ENCODE measurements at places on chromosomes 11 and 22.

- DNase-seq = no peak
Measured at GRCh38 chr11:44376423-44376822, 66.5 kb upstream of the ALX4 start.

DNA sequence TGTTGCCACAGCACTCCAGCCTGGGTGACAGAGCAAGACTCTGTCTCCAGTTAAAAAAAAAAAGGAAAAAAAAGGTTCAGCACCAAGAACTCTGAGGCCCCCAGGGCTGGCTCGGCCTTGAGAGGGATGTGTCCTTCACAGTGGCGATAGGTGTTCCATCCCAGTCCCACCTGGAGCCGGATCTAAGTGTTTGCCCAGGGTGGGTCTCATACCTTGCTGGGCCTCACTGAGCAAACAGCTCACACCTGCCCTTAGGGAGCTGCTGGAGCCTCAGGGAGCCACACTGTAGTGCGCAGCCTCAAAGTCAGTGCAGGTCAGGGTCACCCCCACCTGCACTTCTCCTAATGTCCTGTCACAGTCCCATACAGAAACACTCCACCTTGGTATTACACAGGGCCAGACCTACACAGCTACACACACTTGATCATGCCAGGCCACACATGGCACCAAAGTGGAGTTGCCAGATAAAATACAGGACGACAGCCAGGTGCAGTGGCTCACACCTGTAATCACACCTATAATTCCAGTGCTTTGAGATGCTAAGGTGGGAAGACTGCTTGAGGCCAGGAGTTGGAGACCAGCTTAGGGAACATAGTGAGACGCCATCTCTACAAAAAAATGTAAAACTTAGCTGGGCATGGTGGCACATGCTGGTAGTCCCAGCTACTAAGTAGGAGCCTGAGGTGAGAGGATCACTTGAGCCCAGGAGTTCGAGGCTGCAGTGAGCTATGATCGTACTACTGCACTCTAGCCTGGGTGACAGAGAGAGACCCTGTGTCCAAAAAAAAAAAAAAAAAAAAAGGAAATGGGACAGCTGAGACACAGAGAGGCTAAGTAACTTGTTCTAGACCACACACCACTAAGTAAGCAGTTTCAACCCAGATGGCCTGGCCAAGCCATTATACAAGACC is 7.3 kb downstream of the STARD10 start:
- DNase-seq = peak; percentile 86

DNA sequence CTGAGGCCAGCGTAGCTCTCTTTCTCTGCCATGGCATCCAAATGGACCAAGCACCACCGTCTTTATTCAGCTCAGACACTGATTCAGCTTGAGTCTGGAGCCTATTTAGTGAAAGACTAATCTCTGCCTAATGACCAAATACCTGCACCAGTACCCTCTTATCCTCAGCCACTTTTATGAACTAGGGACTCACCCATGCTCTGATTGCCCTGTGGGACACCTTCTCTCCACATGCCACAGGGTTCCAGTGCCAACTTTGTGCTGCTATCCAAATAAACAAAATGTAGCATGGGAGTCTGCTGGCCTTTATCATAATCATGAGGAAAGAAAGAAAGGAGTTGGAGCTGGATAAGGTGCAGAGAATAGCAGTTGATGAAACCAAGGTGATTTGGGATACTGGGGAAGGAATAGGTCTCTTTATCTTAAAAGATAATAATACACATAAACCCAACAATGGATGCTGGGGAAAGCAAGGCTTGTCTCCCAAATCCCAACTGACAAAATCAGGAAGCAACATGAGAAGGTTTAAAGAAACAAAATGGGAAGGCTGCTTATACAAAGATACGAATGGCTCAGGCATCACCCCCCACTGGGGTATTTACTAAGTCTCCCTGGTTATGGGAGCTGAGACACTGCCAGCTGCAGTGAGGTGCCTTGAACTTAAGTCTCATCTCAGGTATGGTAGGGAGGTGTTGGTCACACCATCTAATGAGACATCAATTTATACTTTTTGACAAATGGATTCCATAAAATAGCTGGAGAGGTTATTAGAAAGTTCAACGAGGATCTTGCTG is 63.3 kb downstream of the SYT9 start:
- no peak for DNase-seq

- no peak for DNase-seq
Measured at GRCh38 chr11:74895340-74896116, 53.4 kb downstream of the XRRA1 start.

DNA sequence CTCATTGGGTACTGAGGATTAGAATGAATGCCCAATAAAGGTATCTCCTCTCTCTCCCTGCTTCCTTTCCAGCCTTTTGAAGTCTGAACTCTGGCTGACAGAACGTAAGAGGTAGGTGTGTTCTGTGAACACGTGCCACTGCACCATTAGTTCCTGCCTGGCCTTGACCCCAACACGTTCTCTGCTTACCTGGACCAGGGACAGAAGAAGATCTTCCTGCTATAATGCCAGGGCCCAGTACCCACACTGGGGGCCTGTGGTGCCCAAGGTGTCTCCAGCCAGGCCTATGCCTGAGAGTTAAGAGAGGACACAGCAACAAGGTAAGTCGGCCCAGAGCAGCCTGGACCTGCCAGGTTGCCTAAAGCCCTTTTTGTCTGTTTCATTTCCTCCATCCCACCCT is 147.7 kb upstream of the TIMP3 start:
- no peak for DNase-seq

DNA sequence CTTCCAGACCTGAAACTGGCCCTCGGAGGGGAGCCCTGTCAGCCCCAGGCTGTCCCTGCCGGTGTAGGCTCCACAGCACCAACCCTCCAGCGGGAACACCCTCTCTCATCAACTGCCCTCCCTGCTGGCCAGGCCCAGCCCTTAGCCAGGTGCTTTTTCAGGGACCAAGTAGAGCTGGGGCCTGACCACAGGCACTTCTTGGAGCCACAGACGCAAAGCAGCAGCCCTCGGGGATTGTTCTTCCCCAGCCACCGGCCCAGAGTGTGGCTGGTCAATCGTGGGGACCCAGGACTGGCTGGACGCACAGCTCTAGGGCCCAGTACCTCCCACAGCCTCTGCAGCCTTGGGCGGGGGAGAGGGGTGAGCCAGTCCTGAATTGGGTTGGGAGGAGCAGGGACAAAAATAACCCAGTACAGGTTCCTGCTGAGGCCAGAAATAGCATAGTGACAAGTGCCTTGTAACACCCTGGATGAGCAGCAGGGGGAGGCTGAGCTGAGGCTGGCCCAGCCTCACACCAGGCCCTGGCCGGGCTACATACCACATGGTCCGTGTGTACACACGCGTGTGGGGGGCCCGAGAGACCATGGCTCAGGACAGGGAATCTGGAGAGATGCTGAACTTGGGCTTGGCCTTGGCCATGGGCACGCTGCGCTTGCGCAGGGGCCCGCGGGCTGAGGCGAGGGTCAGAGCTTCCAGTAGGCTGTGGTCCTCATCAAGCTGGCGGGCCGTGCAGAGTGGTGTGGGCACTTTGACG is 2.0 kb downstream of the KCNJ11 start:
- DNase-seq = no peak

DNA sequence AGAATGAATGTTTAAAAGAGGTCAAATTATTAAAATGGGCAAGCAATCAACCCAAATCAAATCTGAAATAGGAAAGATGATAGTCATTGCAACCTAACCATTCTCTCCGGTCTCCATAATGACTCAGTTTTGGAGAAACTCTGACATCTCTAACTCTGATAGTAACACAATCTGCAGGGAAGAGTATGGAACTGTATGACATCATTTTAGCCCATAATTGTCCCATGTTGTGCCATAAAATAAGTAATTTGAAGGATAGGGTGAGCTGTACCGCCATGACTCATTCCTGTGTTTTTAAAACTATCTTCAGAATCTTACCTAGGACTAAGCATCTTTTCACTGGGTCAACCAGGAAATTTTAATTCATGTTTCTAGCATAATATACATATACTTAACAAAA is 350.8 kb downstream of the DLG2 start:
- DNase-seq = no peak

GRCh38 chr11:4030197-4030596 is 64.4 kb upstream of the RRM1 start:
- DNase-seq = no peak

- no peak for DNase-seq
Measured at GRCh38 chr11:724049-724777, 18.2 kb downstream of the EPS8L2 start.

- DNase-seq = no peak
Measured at GRCh38 chr11:118666371-118666770, 13.1 kb downstream of the TREH start.

All from NCI-H748 treated with DMSO at 0.1 percent for 48 hours (cell line).